ENCODE measurements at places on chromosomes 2 and 18.

GRCh38 chr18:63237881-63238692, 81.5 kb downstream of the BCL2 start:
- DNase-seq, result peak; percentile 86

- DNase-seq, result no peak
These were observed 81.6 kb downstream of the SH3RF3 start for GRCh38 chr2:109210431-109211200.

DNA sequence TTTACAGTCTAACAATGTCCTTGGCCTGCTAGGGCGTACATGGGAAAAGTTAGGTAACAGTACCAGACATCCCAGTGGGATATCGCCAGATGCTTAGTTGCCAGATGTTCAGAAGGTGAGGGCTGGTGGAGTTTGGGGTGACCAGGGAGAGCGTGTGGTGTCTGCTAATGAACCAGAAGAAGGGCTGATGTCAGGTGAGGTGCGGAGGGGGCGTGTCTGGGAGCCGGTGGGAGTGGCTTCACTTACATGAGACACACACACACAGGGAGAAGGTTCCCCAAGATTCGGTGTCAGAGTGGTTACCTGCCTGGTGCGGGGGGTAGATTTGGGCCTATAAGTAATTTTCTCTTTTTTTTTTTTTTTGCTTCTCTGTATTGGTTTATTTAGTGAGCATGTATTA, 12.2 kb downstream of the RAB31 start:
- DNase-seq, result no peak

DNA sequence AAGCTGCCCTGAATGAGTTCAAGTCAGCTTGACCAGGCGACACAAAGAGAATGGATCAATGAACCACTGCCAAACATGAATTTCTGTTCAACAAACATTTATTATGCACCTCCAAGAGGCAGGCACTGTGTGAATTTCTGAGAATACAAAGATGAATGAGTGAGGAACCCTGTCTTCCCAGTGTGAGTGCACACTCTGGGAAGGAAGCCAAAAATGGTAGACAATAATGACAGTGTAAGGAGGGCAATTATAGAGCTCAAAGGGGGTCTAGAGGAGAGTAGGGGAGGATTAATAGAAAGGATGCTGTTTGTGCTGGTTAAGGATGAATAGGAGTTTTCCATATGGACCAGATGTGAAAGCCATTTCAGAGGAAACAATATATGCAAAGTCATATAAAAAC, 213.4 kb downstream of the DCC start:
- DNase-seq, result no peak

GRCh38 chr2:100936972-100937542, 65.0 kb upstream of the RPL31 start:
- no peak for DNase-seq

- no peak for DNase-seq
These were observed 678.0 kb upstream of the CDH2 start for GRCh38 chr18:28854964-28855363.

DNA sequence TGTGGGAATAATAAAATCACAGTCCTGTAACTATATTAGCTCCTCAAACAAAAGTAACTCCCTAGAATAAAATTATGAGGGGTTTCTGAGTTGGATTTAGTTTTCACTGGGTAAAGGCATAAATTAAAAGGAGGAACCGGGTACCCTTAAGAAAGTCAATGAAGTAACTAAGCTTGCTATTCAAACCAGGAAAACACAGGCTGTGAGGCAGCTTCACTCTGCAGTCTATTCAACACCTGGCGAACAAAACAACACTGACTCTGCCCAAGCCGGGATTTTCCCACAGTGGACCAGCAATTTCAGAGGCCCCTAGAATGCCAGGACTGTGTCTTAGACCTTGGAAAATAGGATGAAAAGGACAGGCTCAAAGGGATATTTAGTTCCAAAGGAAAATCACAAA, 24.6 kb upstream of the CREB1 start:
- DNase-seq, result no peak

DNA sequence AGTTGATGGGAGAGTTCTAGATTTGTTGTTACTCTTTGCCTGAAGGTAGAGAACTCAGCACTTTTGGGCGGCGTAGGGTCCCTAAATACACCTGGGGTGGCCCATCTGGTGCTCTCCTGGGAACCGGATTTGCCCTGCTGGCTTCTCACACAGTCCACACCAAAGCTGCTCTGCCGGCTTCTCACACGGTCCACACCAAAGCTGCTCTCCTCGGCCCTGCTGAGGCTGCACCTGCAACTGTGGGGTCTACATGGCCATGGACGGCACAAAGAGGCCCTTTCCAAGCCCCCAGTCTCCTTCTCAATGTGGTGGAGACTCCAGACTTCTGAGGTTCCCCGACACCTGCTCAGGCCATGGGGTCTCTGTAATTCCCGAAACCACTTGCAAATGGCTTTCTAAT, 124.8 kb upstream of the GPC1 start:
- peak; percentile 26 for DNase-seq

GRCh38 chr18:48629730-48630324, 91.0 kb downstream of the CTIF start:
- peak; percentile 98 for DNase-seq

DNA sequence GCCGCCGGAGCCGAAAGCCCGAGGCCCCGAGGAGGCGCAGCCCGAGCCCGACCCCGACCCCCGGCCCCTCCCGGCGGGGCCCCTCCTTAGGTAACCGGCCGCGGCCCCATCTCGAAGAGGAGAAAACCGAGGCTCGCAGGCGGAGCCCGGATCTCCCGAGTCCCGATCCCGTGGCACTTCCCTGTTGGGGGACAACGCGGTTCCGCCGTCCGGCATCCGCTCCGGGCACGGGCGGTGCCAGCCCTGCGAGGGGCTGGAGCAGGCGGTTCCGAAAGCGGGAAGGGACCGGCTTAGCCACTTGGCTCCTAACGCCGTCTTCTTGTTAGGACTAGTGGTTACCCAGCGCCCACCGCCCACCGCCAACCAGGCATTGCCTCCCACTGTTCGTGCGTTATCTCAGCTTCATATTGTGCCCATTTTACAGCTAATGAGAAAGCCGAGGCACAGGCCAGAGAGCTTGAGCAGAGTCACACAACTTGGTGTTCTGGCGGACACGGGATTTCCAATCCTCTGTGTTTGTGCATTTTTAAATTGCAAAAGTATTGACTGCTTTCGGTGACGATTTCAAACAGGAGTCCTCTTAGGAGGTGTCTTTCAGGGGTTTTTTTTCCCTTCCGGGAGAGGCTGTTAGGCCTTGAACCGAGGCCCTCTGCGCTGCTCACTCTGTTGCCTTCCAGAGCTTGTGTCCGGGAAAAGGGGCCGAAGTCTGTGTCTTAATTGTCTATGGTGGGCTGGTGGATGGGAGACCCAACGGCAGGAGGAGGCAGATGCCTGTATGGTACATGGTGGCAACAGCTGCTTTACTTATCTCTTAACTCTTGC, 562 bp downstream of the CENPA start:
- DNase-seq, result no peak

DNA sequence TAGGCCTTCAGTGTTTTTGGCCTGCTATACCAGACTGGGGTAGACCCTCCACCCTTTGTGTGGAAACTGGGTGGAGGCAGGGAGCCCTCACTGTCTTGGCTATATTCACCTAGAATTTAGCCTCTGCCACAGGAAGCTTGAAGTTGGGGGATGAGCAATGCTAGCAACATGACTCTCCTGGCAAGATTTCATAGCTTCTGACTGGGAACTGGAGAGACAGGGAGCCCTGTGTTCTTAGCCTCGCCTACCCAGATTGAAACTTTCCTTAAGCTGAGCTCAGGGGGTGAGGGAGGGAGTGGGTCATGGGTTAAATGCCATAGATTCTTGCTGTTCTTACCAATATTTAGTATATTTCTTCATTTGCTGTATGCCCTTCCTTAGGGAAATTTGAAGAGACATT, 46.8 kb upstream of the FAM98A start:
- no peak for DNase-seq

- no peak for DNase-seq
These were observed 29.2 kb upstream of the MRO start for GRCh38 chr18:50848991-50849390.

DNA sequence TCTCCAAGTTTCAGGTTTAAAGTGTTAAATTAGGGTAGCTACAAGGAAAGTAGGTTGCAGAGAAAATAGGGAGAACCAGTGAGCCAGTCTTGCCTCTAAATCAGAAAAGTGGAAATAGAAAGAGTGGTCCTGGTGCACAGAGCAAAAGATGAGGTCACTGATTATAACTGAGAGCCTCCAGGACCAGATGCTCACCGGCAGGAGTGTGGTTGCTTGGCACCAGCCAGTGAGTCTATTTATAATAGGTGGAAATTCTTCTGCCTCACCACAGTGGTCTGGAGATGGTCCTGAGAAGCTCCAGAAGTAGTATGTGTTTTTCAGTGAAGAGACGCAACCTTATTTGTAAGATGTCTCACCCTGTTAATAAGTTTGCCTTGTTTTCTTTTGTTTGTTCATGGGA, 373.9 kb upstream of the KCNJ3 start:
- DNase-seq, result no peak

GRCh38 chr2:3406501-3406900, 27.0 kb downstream of the TRAPPC12 start:
- DNase-seq, result peak; percentile 16

- no peak for DNase-seq
These were observed 3.2 kb downstream of the MTHFD2 start for GRCh38 chr2:74201596-74201995.

DNA sequence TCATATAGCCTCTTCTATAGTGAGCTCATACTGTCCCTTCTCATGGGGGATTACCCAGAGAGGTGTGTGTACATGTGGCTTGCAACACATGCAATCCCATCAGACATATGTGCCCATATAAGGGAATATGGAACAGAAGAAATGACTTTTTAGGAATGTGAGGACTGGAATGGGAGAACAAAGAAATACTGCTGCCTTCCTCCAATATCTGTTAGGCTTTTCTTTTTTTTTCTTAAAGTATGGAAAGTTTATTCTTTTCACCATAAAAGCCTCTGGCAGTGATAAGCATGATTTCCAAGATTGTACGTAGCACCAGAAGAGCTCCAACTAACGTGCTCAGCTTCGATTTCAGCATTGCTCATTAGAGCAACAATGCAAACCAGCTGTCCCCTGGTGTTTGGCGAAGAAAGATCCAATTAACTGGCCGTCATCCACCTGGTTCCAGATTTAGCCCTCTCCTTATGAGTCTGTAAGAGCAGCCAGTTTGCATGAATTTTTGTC, 113.6 kb downstream of the ADCYAP1 start:
- no peak for DNase-seq

- DNase-seq, result no peak
These were observed 25.6 kb upstream of the WIPF1 start for GRCh38 chr2:174623106-174623637.

DNA sequence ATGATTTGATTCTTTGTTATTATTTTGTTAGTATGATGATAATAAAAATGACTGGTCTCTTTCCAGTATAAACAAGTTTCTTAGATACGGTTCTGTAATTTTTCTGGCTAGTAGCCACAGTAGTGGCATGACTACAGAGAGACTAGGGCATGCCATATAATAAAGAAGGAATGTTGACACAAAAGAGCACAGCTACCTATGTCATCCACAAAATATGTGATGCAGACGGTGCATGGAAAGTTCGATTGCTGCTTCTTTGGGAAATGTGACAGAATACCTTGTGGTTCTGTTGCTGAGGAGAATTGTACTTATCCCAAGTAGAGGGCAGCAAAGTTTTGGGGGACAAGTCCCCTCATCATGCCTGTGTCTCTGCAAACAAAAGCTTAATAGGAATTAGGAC, 26.1 kb upstream of the SETBP1 start:
- peak; percentile 94 for DNase-seq

- no peak for DNase-seq
These were observed 428.7 kb upstream of the TNP1 start for GRCh38 chr2:217288472-217289063.

- no peak for DNase-seq
These were observed 20.6 kb downstream of the USP37 start for GRCh38 chr2:218547511-218547910.

- DNase-seq, result peak; percentile 47
These were observed 49.1 kb downstream of the KCNIP3 start for GRCh38 chr2:95346231-95346737.
